ENCODE measurements at places on chromosomes 3 and 15.

- DNase-seq = no peak
Observed at GRCh38 chr3:146577662-146578061, 27.5 kb downstream of the PLSCR5 start.

- DNase-seq = no peak
Observed at GRCh38 chr15:58521293-58521991, 89.7 kb downstream of the LIPC start.

DNA sequence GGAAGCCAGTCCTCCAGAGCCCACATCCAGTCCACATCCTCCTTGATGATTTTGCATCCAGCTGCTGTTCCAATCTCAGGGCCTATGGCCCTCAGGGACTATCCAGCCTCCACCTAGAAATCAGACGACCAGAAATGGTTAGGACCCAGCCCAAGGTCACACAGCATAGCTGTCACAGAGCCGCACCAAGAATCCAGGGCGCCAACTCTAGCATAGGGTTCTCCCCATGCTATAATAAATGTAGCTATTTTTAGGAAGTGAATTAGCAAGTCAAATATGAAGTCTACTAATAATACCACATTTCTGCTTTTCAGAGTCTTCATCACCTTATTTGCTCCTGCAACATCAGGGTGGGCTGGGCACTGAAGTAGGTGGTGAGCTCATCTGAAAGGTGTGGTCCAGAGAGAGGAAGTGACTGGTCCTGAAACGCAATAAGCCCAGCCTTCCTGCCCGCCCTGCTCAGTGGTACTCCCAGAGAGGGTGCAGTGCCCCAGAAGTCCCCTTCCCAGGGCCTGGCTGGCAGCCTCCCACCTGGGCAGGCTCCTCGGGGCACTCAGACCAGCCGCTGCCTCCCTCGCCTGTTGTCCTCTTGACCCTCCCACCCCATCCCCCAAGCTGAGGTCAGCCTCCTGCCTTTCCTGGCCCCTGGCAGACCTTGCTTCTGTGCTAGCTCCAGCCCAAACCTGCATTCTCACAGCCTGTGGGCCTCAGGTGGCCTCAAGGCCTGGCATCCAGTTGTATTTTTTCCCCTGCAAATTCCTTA, 17.6 kb upstream of the CYP11A1 start:
- DNase-seq = no peak

DNA sequence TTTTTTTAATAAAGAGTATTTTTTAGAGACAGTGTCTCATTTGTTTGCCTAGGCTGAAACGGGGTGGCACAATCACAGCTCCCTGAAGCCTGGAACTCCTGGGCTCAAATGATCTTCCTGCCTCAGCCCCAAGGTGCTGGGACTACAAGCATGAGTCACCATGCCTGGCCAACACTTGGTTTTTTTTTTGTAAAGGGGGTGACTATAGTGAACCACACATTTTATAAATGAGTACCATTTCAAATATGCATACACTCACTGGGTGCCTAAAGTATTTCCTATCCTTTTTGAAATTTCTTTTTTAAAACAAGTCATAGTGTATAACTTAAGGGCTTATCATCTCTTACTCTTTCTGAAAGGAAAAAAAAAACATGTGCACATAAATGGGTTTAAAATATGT, 325.2 kb upstream of the MEIS2 start:
- no peak for DNase-seq

GRCh38 chr3:112117841-112118571, 15.0 kb downstream of the GCSAM start:
- no peak for DNase-seq

- DNase-seq = no peak
Observed at GRCh38 chr3:187843654-187844053, 98.4 kb upstream of the BCL6 start.

GRCh38 chr3:184874709-184875644, 63.0 kb downstream of the VPS8 start:
- DNase-seq = no peak
